ENCODE measurements at places on chromosomes 4 and X. TPM values are rescaled to one million over a fixed set of nuclear protein-coding genes. Genes with fewer than 3 reads are reported as not detected.

IL1RAPL1 gene
- total RNA-seq = 0.59 TPM

KLF8 gene
- 0.13 TPM for total RNA-seq

TMPRSS11D gene
- total RNA-seq = not detected

MXRA5 gene
- total RNA-seq = 14.2 TPM

PPEF1 gene
- total RNA-seq = not detected

CAPN6 gene
- 0.08 TPM for total RNA-seq

UGT2B7 gene
- total RNA-seq = not detected

BANK1 gene
- total RNA-seq = 3.3 TPM

AWAT2 gene
- not detected for total RNA-seq

SLC7A11 gene
- 6.4 TPM for total RNA-seq

ADH1A gene
- total RNA-seq = not detected

FAM53A gene
- 7.0 TPM for total RNA-seq

CPZ gene
- 0.15 TPM for total RNA-seq

HOPX gene
- not detected for total RNA-seq

SPANXN4 gene
- not detected for total RNA-seq

ARL9 gene
- 0.41 TPM for total RNA-seq

AKAP14 gene
- 0.28 TPM for total RNA-seq

USP51 gene
- total RNA-seq = 1.7 TPM

CLGN gene
- total RNA-seq = 5.4 TPM

BEX5 gene
- total RNA-seq = 0.21 TPM

FAM114A1 gene
- total RNA-seq = 32.0 TPM

RHOXF1 gene
- 0.41 TPM for total RNA-seq

FBXO8 gene
- total RNA-seq = 5.8 TPM

SASH3 gene
- 0.33 TPM for total RNA-seq

PF4V1 gene
- 0.51 TPM for total RNA-seq

XK gene
- total RNA-seq = 1.3 TPM

LINC00632 gene
- total RNA-seq = 0.13 TPM

GLA gene
- total RNA-seq = 115 TPM

UBQLN2 gene
- 32.0 TPM for total RNA-seq

IBSP gene
- not detected for total RNA-seq

TAF9B gene
- 33.6 TPM for total RNA-seq

NAP1L3 gene
- 0.49 TPM for total RNA-seq

CLIC2 gene
- total RNA-seq = 0.80 TPM

CABS1 gene
- total RNA-seq = not detected

ENPEP gene
- not detected for total RNA-seq

CACNA1F gene
- total RNA-seq = not detected

GRSF1 gene
- 59.9 TPM for total RNA-seq

CXCL5 gene
- total RNA-seq = 0.10 TPM

GLOD5 gene
- total RNA-seq = not detected

CXCL10 gene
- total RNA-seq = not detected

NSG1 gene
- total RNA-seq = not detected

NHSL2 gene
- 0.36 TPM for total RNA-seq

HSFX4 gene
- total RNA-seq = not detected

NUDT10 gene
- total RNA-seq = not detected

RNF128 gene
- total RNA-seq = 5.0 TPM

TTC29 gene
- total RNA-seq = not detected

HTT gene
- total RNA-seq = 24.7 TPM

ZNF732 gene
- not detected for total RNA-seq

MEPE gene
- not detected for total RNA-seq

GPR34 gene
- not detected for total RNA-seq

GCNA gene
- total RNA-seq = 4.0 TPM

EFHC2 gene
- total RNA-seq = 0.28 TPM

DCAF4L1 gene
- 0.13 TPM for total RNA-seq

DSPP gene
- not detected for total RNA-seq

Data from Panc1 (cell line).